ENCODE measurements at places on chromosomes 16 and 17. TPM values are rescaled to one million over a fixed set of nuclear protein-coding genes. Genes with fewer than 3 reads are reported as not detected.

GP1BA gene
- 0.26 TPM for polyA plus RNA-seq

ABCC3 gene
- 0.91 TPM for polyA plus RNA-seq

NUPR1 gene
- not detected for polyA plus RNA-seq

TM4SF5 gene
- polyA plus RNA-seq = not detected

CDRT15 gene
- polyA plus RNA-seq = not detected
